NCI-H345 (cell line): ENCODE measurements at places on chromosomes 3 and 15.

GRCh38 chr3:119937229-119937628, 155.3 kb downstream of the NR1I2 start:
- no peak for DNase-seq

- DNase-seq = no peak
Measured at GRCh38 chr3:126142652-126143051, 37.7 kb downstream of the ALDH1L1 start.

DNA sequence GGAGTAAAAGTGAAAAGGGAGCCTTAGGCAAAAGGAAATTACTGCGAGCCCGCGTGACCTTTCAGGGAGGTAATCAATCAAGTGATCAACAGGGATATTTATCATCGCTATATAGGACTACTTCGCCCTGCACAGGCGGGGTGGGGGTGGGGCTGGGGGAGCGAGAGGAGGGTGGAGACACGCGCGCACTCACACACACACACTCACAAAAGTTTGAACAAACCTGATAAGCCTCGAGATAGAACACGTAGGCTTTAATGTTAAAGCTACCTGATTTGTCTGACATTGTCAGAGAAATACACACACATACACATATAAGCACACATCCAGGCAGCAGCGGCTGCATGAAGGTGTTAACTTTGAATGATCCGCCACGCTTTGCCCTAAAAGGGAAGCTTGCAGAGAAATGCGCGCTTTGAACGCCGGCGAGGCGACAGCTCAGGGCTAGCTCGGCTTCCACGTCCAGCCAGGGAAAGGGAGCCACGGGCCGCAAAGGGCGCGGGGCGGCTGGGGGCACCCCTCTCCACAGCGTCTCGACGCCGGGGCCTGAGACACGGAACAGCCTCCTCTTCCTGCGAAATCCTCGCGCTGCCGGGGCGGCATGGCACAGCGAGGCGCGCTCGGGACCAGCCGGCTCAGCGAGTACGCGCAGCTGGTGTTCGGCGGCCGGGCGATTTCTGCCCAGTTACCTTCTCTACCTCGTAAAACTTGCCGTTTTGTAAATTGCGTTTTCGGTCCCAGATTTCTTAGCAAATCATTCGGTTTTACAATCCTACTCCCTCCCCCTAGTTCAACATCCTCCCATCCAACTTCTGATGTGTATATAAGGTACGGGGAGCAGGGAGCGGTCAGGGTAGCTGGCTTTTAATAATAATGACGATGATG, 4.8 kb upstream of the MECOM start:
- DNase-seq = peak; percentile 14

DNA sequence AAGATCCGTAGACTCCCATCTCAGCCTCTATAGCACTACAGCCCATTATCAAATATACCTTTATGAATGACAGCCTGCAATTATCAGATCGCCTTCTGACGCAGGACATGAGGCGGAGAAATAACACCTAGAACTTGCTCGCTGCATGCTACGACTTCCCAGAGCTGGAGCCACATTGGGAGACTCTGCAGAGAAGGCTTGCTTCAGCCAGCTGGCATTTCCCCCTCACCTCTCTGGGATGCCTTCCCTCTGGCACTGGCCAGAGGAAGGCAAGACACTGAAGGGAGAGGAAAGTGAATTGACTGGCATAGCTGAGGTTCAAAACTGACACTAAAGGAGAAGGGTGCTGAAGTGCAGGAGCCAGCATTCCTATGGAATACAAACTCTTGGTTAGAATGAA, 131.7 kb downstream of the GABRB3 start:
- DNase-seq = no peak

GRCh38 chr3:123568034-123568433, 16.8 kb downstream of the HACD2 start:
- DNase-seq = no peak

DNA sequence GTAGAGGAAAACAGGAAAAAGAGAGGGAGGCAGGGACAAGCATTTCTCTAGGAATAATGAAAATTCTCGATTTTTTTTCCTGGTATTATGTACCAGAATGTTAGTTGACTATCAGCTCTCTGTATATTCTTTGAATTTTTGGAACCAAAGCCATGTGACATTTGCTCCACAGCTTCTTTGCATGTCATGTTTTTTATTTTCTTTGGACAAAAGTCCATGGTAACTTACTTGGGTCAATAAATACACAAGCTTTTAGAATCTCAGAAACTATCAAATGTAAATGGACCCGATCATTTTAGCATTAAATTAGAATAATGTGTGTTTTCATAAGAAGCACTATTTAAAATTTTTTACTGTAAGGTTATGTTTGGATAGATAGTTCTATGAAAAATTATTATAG, 320.5 kb downstream of the ZIC1 start:
- DNase-seq = no peak

DNA sequence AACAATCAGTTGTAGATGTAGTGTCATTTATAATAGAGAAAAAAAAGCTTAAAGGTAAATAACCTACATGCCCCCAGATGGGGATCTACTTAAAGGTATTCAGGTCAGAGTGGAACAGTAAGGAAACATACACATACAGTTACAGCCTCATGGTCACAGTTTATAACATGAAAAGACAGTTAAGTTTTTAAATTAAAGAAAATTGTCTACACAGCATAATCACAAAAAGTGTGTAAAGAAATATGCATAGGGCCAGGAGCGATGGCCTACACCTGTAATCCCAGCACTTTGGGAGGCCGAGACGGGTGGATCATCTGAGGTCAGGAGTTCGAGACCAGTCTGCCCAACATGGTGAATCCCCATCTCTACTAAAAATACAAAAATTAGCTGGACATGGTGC, 6.8 kb downstream of the RHOV start:
- no peak for DNase-seq

- DNase-seq = no peak
Measured at GRCh38 chr3:122928396-122929187, 99.0 kb downstream of the SEMA5B start.

DNA sequence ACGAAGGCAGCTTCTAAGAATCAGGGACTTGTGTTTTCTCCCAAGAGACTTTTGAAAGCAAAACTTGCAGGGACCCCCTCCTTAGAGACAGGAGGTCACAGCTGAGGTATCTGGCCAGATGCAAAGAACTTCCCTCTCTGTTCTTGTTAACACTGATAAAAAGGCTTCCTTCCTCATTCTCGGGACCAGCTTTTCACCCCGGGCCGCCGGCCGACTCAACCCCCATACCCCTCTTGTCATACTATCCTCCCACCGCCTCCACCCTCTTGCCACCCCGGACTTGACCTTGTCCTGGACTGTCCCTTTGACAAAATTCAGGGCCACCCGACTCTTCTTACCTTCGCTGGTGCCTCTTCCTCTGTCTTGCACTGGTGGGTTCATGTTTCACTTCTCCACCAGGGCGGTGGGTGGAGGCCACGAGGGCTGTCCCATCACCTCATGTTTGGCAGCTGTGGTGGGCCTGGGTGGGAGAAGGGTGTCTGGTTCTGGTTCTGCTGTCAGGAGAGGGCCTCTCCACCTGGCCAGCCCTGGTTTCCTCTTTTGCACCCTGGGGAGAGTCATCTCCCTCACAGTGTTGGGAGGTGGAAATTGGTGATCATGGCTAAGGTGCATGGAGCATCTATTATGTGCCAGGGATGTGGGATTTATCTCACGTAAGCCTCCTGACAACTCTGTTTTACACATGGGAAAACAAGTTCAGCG, 32.5 kb downstream of the BHLHE40 start:
- DNase-seq = no peak

DNA sequence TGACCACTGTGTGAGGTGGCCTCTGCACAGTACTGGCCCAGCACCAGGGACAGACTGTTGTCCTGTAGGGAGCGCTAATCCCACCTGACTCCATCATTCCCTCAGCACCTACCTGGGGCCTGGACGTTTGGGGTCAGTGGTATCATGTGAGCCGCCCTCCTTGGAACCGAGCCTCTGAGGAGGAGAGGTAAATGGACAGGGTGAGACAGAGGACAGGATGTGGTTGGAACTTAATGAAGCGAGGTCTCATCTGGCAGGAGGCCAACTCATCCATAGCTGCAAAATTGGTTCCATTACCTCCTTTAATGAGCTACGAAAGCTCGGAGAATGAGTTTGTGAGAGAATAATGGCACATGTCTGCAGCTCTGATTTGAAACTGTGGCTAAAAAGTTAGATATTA, 13.9 kb downstream of the MAPKAPK3 start:
- no peak for DNase-seq

DNA sequence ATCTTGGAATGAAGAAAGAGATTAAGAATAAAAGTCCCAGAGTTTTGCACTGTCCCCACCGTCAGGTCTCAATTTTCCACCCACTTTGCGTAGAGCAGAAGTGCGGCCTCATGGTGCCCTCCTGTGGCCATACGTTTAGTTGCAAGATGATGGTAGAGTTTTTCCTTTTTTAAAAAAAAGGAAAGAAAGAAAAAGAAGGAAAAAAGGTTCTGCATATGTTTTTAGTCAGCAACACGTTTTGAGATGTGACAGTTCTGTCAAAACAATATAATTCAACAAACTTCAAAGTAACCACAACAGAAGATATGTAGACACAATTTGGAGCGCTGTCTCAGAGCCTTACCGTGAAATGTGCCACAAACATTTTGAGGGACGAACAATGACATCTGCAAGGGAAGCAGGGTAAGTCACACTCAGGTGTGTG, 24.6 kb downstream of the EBLN2 start:
- DNase-seq = peak; percentile 4

DNA sequence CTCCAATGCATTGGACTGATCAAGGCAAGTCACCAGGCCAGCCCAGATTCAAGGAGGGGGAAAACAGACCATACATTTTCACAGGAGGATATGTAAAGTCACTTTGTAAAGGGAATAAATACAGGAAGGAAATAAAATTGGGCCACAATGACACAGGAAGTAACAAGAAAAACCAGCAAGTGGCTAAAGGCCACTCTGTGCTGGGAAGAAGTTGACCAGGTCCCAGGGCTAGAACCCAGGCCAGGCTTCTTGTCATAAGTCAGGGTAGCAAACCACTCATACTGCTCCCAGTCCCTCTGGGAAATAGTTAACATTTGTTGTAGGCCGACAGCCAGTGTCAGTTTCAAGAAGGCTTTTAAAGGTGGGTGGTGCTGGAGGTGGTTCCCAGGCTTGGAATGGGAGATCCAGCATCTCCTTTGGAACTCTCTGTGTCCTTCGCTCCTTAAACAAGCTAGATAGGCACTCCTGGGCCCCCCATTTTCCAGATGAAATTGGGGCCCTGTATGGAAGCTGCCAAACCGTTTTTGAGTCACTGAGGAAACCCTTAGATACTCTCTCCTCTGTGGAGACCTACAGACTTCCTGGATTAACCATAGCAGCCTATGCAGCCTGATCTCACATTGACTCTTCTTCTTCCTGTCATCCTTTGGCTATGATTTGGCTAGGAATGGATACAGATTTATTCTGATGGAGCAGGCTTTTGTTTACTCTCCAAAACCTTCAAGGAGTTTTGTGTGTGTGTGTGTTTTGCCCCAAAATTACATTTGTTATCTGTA, 14.7 kb upstream of the EDC3 start:
- no peak for DNase-seq

DNA sequence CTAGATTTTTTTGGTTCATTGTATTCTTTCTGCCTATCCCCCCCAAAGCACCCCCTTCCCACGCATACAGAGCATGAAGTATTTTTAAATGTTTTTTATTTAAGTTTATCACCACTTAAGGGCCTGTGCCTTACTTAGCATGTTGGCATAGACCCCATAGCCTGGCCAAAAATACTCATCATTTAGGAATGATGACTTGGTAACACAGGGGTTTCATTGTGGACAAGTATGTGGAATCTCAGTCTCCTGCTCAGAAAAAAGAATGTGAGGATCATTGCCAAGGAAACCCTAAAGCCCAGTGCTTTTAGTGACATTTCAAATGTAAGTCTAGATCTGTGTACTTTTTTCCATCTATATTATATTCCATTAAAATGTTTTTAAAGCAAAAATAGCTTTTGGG, 146.3 kb downstream of the ALCAM start:
- no peak for DNase-seq

DNA sequence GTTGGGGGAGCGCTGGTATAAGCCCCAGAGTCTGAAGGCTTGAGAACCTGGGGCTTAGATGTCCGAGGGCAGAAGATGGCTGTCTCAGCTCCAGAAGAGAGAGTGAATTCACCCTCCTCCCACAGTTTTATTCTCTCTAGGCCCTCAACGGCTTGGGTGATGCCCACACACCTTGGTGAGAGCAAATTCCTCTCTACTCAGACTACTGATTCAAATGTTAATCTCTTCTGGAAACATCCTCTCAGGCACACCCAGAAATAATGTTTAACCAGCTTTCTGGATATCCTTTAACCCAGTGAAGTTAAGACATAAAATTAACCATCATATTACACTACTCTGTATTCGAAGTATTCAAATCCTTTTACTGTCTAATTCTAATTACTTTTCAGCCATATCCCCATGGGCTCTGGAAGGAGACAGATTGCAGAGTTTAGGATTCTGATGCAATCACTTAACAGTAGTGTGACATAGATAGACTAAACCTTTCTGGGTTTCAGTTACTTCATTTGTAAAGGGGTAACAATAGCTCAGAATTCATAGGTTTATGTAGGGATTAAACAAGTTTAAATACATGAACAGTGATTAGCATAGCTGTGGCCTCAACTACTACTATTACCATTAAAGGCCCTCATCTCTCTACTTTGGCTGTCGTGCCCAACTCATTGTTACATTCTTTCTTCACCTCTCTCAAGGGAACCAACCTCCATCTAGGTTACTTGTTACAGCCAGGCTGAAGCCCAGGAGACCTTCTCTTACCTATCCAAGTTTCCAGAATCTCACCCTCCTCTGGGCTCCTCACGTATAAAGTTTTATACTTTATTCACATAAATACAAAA, 25.7 kb upstream of the ANO10 start:
- DNase-seq = no peak

DNA sequence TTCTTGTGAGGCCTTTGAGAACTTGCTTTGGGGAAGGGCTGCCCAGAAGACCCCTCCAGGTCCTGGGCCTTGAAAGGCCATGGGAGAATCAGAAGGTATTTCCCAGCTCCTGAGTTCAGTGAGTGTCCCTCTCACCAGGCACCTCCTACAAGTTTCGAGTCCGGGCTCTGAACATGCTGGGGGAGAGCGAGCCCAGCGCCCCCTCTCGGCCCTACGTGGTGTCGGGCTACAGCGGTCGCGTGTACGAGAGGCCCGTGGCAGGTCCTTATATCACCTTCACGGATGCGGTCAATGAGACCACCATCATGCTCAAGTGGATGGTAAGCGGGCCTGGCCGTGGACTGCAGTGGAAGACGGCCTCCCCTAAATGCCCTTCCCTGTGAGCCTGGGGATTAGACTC, 68.3 kb downstream of the BOC start:
- DNase-seq = no peak

DNA sequence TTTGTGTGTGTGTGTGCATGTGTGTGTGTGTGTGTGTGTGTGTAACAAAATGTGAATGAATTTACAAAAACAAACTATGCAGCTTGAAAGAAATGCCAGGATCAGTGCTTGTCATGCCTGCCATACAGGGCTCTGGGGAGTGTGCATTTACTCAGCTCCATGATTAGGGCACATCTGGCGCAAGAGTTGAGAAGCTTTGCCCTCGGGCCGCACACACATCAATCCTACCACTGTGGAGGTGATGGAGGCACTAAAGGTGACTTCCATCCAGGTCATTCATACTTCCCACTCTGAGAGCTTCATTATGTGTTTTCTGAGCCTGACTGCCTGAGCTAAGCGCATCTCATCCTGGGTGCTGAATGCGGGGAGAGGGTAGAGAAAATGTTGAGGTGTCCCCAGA, 72.0 kb upstream of the ZBED2 start:
- no peak for DNase-seq
